ENCODE measurements at places on chromosomes 11 and 22. TPM values are rescaled to one million over a fixed set of nuclear protein-coding genes. Genes with fewer than 3 reads are reported as not detected.

The NECTIN1 gene
- 13.3 TPM for total RNA-seq

The SLC17A6 gene
- total RNA-seq = not detected

The KLHL35 gene
- total RNA-seq = 11.1 TPM

The TBCEL gene
- total RNA-seq = 22.9 TPM

The MS4A15 gene
- not detected for total RNA-seq

The TYR gene
- total RNA-seq = not detected

The SCN4B gene
- total RNA-seq = 1.3 TPM

The PHETA2 gene
- 21.8 TPM for total RNA-seq

The B3GAT1 gene
- 10.5 TPM for total RNA-seq

The F2 gene
- total RNA-seq = not detected

The OR8A1 gene
- total RNA-seq = not detected

The MS4A6A gene
- total RNA-seq = 103 TPM
